ENCODE measurements at places on chromosomes 2 and 18. TPM values are rescaled to one million over a fixed set of nuclear protein-coding genes. Genes with fewer than 3 reads are reported as not detected.

- DNase-seq = no peak
Observed at GRCh38 chr2:81942136-81942680, 1637.7 kb upstream of the LRRTM1 start.

DNA sequence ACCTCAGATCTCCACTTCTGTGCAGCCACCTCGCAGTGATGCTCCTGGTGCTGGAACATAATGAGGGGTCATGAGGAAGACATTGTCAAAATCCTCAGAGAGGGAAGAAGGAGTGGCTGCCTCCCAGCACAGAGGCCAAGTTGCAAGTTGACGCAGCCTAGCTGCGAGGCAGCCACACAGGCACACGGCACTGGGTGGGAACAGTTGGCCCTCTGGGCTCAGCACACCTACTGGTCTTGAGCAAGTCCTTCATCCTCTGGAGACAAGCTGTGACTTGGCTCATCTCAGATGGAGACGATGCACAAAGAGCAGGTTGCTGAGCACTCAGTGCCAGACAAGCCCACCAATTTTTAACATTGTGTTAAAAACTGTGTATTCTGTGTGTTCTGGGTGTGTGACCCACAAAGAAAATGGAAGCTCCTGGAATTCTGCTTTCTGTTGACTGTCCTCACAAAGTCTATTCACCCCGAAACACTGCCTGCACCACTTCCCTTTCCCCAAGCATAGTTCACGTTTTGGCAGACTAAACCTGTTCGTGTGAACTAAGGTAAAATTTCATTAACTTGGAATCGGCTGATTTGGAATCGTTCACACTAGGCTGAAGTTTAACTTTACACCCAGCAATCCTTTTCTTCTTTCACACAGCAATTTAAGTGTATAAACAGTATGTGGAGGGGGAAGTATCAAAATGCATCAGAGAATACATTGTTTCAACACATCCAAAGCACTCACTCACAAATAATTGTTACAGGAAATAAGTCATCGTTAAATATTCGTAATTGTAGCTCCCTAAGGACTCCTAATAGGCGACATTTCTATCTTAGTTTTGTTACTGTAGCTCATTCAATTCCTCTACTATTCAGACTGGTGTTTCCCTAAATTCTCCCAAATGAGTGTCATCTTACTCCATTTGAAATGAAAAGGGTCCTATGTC, 266.6 kb upstream of the ID2 start:
- DNase-seq = no peak

DNA sequence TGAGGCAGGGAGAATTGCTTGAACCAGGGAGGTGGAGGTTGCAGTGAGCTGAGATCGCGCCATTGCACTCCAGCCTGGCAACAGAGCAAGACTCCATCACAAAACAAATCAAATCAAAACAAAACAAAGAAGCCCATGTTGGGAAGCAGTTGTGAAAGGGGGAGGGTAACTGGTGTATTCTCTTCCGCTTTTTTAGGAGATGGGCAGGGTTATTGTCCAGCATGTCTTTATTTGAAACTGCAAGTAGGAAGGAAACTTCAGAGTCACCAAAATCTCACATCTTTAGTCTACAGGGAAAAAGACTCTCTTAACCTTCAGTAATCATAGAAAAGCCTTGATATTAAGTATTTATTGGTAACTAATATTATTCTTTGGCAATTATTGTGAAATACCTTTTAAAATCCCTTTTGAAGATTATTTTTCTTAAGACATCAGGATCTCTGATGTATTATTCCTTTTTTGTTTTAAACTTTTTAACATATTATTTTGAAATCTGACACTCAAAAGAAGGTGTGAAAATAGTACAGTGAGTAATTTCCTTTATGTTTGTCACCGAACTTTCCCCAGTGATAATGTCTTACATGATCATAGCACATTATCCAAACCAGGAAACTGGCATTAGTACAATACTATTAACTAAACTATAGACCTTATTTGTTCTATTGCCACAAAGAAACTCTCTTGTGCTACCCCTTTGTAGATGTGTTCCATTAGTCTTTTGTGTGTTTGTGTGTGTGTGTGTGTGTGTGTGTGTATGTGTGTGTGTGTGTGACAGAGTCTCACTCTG, 84.3 kb upstream of the LTBP1 start:
- no peak for DNase-seq

DNA sequence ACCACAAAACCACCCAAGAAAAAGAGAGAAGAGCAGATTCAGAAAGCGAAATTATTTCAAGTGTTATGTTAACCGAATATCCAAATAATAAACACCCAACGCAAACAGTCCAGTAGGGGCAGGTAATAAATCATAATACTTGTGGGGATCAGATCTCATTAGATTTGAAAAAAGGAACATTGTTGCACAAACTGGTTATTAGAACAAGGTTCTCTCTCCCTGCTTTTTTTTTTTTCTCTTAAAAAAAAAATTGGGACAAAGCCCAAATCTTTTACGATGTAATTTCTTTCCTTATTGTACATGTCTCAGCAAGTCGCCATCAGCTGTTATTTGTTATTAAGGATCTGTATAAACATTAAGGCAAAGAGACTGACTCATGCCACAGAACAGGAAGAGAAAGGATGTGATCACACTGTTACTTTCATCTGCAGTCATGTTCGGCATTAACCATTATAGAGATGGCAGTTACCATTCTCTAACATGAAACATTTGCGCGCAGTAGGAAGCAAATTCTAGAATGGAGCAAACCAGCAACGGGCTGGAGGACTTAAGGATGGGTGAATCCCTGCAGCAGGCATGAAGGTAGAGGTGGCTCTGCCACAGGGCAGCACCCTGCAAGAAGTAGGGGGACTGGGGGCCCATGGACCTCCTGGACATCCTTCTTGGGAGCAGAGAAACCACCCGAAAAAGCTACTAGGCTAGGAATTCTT, 42.0 kb downstream of the EPHA4 start:
- DNase-seq = no peak

GRCh38 chr2:219430633-219431615, 3.7 kb upstream of the SPEG start:
- DNase-seq = no peak

GRCh38 chr18:44988821-44989587, 308.3 kb downstream of the SETBP1 start:
- no peak for DNase-seq

GRCh38 chr2:216375286-216375685, 3.0 kb upstream of the MARCHF4 start:
- no peak for DNase-seq

DNA sequence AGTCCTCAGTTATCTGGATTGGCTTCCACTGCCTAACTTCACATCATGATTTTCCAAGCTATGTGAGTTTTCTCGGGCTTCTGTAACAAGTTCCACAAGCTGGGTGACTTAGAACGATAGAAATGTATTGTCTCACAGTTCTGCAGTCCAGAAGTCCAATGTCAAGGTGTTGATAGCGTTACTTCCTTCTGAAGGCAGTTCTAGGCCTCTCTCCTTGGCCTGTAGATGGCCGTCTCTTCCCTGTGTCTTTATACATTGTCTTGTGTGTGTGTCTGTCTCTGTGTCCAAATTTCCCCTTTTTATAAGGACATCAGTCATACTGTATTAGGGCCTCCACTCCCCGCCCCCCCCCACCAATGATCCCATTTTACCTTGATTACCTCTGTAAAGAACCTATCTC, 7.5 kb downstream of the LTBP1 start:
- no peak for DNase-seq

DNA sequence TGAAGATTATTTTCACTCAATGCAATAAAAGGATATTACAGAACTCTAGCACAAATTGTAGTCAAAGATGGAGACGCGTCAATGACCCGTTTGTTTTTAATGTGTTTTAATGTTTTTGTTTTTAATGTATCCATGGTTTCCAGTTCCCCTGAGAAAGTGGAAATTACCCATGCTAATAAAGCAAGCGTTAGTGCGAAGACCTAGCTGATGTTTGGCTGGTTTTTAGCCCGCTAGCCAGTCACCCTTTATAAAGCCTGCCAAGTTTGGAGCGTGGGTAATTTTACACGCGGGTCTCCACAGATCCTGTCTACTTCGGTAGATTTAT, 430 bp upstream of the CHMP1B start:
- DNase-seq = no peak

GRCh38 chr2:151030663-151031230, 230.9 kb downstream of the RBM43 start:
- no peak for DNase-seq

DNA sequence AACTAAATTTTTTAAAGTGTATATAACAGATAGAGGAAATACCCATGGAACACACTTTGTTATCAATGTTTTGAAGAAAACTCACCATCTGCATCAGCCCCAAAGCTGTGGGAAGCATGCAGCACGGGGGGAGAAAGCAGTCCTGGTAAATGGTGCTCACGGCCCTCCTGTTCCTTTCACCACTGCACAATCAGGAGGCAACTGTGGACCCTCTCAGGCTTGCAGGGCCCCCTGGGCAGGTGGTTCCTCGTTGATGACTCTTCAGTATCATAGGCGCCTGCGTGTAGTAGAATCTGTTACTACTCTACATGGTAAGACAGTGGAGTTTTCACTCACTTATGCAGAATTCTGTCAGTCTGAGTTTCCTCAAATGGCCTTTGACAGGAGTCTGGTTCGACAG, 4.9 kb upstream of the CNDP1 start:
- peak; percentile 10 for DNase-seq

GRCh38 chr18:37161491-37161890, 332.6 kb downstream of the KIAA1328 start:
- no peak for DNase-seq

GRCh38 chr18:73990258-73990657, 157.4 kb downstream of the FBXO15 start:
- no peak for DNase-seq

DNA sequence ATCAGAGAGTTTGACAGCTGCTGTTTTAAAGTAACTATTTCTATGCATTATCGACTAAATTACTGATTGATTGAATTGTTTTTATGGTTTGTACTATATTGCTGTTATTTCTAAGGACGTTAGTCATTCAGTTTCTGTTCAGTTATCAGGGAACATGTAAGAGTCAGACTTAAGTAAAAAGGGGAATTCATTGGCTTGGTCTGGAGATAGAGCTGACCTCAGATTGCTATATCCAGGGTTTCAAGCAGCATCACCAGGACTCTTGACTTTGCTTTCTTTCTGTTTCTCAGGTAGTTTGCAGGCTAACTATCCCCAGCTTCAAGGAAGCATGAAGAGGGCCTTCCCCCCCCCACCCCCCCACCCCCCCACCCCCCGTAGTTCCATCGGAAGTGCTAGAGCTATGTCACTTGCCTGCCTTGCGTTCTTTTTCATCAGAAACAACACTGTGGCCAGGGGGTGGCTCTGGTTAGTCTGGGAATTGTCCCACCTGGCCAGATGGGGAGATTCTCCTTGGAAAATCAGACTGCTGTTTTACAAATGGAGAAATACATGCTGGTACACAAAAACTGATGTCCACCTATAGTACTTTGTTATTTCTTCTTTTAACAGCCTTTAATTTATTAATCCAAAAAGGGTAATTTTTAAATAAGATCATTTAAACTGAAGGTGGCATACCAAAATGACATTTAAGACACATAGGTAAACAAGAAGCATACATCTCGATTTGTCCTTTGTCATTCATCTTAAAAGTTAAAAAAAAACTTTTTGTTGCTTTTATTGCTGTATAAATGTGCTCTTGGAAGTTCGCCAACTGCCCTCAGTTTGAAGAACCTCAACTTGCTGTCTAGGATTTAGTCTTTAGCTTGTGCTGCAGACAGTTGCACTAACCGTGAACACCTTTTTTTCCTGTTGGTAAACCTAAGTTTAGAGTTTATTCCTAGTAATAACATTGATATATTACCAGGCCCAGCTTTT, 9.4 kb downstream of the SMAD4 start:
- no peak for DNase-seq

- DNase-seq = no peak
Observed at GRCh38 chr2:232260075-232260474, 118.5 kb upstream of the ALPP start.

DNA sequence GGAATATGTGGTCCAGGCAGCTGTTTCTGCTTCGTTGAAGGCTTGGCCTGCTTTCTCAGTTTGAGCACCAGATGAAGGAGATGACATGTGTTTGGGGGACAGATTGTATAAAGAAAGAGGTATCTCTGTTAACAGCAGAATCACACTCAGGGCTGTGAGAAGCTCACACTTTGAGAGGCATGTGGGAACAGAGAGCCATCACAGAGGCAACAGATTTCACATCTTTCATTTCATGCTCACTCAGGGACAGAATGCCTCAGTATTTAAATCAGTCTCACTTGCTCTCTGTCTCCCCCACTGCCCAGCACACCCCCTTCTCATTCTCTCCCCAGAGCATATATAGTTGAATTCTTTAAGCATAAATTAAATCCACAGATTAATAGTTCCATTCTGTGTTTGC, 37.4 kb downstream of the KIAA2012 start:
- DNase-seq = no peak

GRCh38 chr2:42125841-42126594, 43.1 kb upstream of the EML4 start:
- peak; percentile 52 for DNase-seq

- peak; percentile 8 for DNase-seq
Observed at GRCh38 chr2:218607436-218608115, at the start of gene PLCD4. Gene PLCD4, plus strand, starts transcription at chr2:218607899. Its CDS starts 7,841 bp downstream, at chr2:218615740.

DNA sequence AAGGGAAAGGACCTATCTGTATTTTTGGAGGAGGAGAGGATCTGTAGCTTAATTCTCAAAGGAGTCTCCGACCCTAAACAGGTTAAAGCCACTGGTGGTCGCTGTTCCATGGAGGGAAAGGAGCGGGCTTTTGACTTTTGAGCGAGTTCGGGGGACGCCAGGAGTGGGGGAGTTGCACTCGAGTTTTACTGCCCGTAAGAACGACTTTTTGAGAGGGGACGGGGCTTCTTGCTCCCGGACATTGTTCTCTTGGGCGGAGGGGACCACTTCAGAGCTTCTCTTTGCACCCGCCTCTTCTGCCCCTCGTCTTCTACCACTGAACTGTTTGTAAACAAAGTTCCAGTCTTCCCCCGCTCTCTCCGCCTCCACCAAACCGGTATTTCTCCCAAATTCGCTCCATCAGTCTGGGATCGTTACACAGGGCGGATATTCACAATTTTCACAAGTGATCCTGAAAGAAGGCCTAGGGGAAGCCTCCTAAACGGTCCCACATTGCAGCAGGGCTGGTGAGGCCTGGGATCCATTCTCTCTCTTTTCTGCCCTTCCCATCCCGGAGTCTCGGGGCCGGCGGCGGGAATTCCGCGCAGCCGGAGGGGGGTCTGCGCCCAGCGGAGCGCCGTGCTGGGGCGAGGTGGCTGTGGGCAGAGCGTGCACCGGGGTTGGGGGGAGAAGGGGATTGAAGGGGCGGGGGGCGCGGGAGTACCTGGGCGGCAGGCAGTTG, 6.6 kb downstream of the DLX2 start:
- no peak for DNase-seq

GRCh38 chr2:59047373-59047995, 806.4 kb upstream of the FANCL start:
- no peak for DNase-seq

OST4 gene
- 254 TPM for total RNA-seq

PLCD4 gene
- total RNA-seq = 2.2 TPM

POTEI gene
- total RNA-seq = 0.07 TPM

ANKRD30BL gene
- not detected for total RNA-seq

COBLL1 gene
- 19.5 TPM for total RNA-seq

CENPA gene
- total RNA-seq = 10.1 TPM

DOK6 gene
- 0.72 TPM for total RNA-seq

NYAP2 gene
- total RNA-seq = 0.09 TPM

MERTK gene
- 13.7 TPM for total RNA-seq

HOXD13 gene
- not detected for total RNA-seq

CHAC2 gene
- 4.7 TPM for total RNA-seq

ASAP2 gene
- total RNA-seq = 84.1 TPM

MARCHF4 gene
- total RNA-seq = 0.29 TPM

ANKRD53 gene
- total RNA-seq = 0.75 TPM

MAB21L4 gene
- total RNA-seq = 8.1 TPM

AFF3 gene
- total RNA-seq = 56.6 TPM

CCDC148 gene
- 0.38 TPM for total RNA-seq

HOXD10 gene
- total RNA-seq = 3.0 TPM

AQP4 gene
- total RNA-seq = 0.63 TPM
